SW480 (cell line): ENCODE measurements at places on chromosomes 3 and 15.

DNA sequence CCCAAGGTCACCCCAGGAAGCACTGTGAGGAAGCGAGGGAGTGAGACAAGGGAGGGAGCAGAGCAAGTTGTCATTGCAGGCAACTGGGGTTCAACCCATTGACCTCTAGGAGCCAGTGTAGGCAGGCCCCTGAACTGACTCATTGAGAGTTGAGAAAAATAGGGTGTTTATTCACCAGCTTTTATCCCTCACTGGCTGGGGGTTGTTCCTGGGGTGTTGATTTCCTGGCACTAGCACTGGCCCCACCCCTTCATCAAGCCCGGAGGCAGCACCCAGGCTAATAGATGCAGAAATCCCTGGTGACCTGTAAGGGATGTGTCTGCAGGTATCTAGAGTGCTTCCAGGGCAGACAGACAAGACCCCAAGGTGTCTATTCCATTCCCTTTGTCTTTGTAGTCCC lies 183.9 kb downstream of the ARRDC4 start:
- no peak for DNase-seq

DNA sequence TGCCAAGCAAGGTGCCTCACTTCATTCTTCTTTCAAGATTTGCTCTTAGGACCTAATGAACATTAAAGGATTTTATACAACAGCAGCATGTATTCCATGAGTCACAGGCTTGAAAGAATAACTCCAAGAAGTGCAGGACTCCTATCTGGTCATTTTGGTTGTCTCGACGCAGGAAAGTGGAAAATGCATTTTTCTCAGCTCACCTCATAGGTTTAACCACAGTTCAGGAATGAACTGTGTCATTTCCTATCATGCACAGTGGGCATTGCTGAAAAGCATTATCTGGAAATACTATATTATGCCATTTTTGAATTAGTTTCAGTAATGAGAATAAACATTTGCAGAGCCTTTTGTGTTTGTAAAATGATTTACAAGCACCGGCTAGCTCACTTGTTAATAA lies 98.7 kb upstream of the BFSP2 start:
- no peak for DNase-seq

DNA sequence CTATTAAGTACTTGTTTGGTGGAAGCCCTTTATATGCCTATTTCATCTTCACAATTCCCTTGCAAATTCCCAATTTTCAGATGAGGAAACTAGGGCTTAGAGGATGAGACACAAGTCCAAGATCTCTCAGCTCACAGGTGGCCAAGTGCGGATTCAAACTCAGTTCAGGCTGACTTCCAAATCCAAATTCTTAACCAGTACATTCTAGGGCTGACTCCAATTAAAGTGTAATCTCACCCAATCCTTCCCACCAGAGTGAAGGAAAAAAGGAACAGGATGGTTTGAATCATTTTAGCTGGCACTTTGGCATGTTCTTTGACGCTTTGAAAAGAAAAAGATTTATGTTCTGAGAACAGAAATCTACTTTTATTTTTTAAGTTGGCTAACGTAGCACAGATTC lies 12.7 kb downstream of the ARHGEF3 start:
- no peak for DNase-seq

GRCh38 chr3:49992326-49992725 lies 52.4 kb downstream of the RBM6 start:
- DNase-seq, result no peak

GRCh38 chr3:135641761-135642160 lies 323.8 kb upstream of the PPP2R3A start:
- DNase-seq, result no peak
